ENCODE measurements at places on chromosomes 12 and 14.

- DNase-seq, result no peak
Measured at GRCh38 chr12:78271546-78271945, 440.9 kb downstream of the NAV3 start.

- no peak for DNase-seq
Measured at GRCh38 chr12:127270193-127270592, 996.8 kb upstream of the TMEM132C start.

DNA sequence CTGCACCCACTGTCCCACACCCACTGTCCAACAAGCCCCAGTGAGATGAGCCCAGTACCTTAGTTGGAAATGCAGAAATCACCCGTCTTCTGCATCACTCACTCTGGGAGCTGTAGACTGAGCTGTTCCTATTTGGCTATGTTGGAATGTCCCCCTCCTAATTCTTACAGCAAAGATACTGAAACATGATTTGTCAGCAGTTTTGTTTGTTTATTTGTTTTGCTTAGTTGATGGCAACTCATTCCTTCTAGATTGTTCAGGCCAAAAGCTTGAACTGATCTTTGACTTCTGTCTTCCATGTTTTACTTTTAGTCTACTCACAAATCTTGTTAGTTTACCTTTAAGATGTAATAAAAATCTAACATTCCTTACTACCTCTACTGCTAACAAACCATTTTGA is 233.6 kb upstream of the MIS18BP1 start:
- DNase-seq, result no peak

GRCh38 chr12:44581642-44582242 is 294.4 kb downstream of the NELL2 start:
- DNase-seq, result no peak

- DNase-seq, result no peak
Measured at GRCh38 chr14:92632546-92633273, 115.7 kb downstream of the LGMN start.

DNA sequence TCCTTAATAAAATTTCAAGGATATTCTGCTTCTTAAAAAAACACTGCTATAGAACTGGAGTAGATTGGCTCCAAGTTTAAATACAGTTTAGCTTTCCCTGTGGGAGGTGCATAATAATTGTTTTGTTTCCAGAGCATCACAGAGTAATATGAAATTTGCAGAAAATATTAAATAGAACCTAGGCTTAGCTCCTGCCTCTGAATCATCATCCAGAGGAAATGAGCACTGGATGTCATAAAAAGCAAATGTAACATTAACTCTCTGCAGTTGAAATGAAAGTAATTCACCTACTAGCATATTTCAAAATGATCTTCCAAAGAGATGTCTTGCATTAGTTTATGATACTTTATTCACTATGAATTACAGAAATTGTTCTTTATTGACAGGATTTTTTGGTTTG is 769.8 kb downstream of the C12orf50 start:
- DNase-seq, result no peak

GRCh38 chr14:74858022-74858421 is 17.9 kb downstream of the PROX2 start:
- no peak for DNase-seq

DNA sequence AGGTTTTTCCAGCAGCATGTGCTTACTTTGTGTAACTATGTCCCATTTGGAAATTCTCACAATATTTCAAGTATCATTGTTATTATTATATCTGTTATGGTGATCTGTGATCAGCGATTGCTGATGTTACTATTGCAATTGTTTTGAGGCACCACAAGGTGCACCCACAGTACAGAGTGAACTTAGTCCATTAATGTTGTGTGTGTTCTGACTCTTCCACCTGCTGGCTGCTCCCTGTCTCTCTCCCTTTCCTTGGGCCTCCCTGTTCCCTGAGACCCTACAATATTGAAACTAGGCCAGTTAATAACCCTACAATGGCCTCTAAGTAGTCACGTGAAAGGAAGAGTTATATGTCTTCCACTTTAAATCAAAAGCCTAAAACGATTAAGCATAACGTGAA is 153.9 kb downstream of the PIK3C2G start:
- DNase-seq, result no peak

- DNase-seq, result no peak
Measured at GRCh38 chr14:44960646-44961045, 1.1 kb downstream of the KLHL28 start.

DNA sequence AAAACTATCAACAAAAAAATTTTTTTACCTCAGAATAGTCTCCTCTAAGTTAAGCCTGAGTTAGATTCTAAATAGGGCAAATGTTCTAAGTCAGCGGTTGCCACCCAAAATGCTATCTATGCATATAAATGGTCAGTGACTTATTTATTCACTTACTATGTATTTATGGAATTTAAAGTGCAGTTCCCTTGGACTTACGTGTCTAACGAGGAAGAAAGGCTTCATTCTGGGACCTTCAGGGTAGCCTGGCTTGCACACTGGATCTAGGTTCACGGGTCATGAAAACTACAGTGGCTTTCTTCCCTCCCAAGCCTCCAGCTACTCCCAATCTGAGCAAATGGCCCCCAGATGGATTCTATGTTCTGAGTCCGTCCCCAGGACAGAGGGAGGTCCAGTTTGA is 77.1 kb downstream of the ARF6 start:
- no peak for DNase-seq

DNA sequence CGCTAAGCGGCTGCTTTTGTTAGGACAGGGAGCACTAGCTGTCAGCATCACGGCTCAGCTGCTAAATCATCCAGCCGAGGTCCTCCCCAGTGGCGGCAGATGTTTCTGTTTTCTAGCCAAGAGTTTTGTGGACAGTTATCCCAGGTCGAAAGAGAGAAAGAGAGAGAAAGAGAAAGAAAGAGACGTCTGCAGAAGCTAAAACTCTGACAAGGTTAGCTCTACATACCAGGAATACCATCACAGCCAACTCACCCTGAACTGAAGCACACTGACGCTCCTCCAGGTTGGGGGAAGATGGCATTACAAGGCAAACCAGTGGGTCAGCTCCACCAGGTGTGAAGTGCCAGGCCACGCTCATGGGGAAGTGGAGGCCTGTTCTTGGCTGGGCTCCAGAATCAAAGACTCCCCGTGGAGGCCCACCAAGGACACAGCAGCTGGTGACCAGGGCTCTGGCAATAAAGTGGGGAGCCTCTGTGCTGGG is 64.9 kb upstream of the DICER1 start:
- DNase-seq, result no peak

- DNase-seq, result no peak
Measured at GRCh38 chr14:57122129-57122528, 146.6 kb downstream of the EXOC5 start.

- no peak for DNase-seq
Measured at GRCh38 chr12:15546102-15546701, 223.9 kb downstream of the PTPRO start.

- DNase-seq, result no peak
Measured at GRCh38 chr12:113136128-113136989, 798 bp upstream of the RASAL1 start.

GRCh38 chr14:43172899-43173548 is 1334.1 kb downstream of the FSCB start:
- no peak for DNase-seq

DNA sequence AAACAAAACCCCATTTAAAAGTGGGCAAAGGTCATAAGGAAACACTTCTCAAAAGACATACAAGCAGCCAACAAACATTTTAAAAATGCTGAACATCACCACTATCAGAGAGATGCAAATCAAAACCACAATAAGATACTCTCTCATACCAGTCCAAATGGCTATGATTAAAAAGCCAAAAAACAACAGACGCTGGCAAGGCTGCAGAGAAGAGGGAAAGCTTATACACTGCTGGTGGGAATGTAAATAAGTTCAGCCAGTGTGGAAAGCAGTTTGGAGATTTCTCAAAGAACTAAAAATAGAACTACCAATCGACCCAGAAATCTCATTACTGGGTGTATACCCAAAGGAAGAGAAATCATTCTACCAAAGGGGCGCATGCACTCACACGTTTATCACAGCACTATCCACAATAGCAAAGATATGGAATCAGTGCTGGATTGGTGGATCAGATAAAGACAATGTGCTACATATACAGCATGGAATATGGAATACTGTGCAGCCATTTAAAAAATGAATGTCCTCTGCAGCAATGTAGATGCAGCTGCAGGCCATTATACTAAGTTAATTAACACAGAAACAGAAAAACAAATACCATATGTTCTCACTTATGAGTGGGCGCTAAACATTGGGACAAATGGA is 102.1 kb upstream of the DAAM1 start:
- peak; percentile 8 for DNase-seq
